Fibroblast of the aortic adventitia (primary cell): ENCODE measurements at places on chromosomes 5 and 9. TPM values are rescaled to one million over a fixed set of nuclear protein-coding genes. Genes with fewer than 3 reads are reported as not detected.

The PCDHB8 gene
- 0.16 and 0.27 TPM in 2 replicates for total RNA-seq

The PCDHA2 gene
- 0.09 and 0.16 TPM in 2 replicates for total RNA-seq

The SCGB3A2 gene
- not detected in 2 replicates for total RNA-seq

The LCN2 gene
- total RNA-seq = not detected in 2 replicates

The BDP1 gene
- total RNA-seq = 27.8 and 90.2 TPM in 2 replicates

The SYNPO gene
- total RNA-seq = 3.9 and 4.6 TPM in 2 replicates

The SIT1 gene
- 0.18 and 1.6 TPM in 2 replicates for total RNA-seq

The PCDHGB3 gene
- total RNA-seq = 7.7 and 9.6 TPM in 2 replicates

The LOX gene
- 65.0 and 193 TPM in 2 replicates for total RNA-seq

The TLX3 gene
- not detected in 2 replicates for total RNA-seq

The IL9 gene
- total RNA-seq = not detected in 2 replicates

The MRPS2 gene
- total RNA-seq = 5.5 and 21.4 TPM in 2 replicates

The PLAC8L1 gene
- total RNA-seq = 0.98 TPM in 1 of 2 replicates, not detected in the other

The TAS2R1 gene
- not detected in 2 replicates for total RNA-seq

The PPIC gene
- total RNA-seq = 53.5 and 57.2 TPM in 2 replicates

The CSF1R gene
- total RNA-seq = under 0.01 and 0.16 TPM in 2 replicates

The CAMK4 gene
- total RNA-seq = 2.9 and 5.4 TPM in 2 replicates

The JAK2 gene
- 13.2 and 19.2 TPM in 2 replicates for total RNA-seq

The ABCA1 gene
- 40.1 and 45.0 TPM in 2 replicates for total RNA-seq

The PARP8 gene
- 8.2 and 20.1 TPM in 2 replicates for total RNA-seq

The ELOVL7 gene
- 0.18 TPM in 1 of 2 replicates, not detected in the other for total RNA-seq

The PTAR1 gene
- total RNA-seq = 34.0 and 119 TPM in 2 replicates

The EDIL3 gene
- 48.1 and 248 TPM in 2 replicates for total RNA-seq

The RANBP17 gene
- total RNA-seq = 10.6 and 15.2 TPM in 2 replicates

The CDKN2B gene
- 16.0 and 35.8 TPM in 2 replicates for total RNA-seq

The RETREG1 gene
- 0.08 and 0.99 TPM in 2 replicates for total RNA-seq

The ZNF454 gene
- total RNA-seq = 0.18 and 3.0 TPM in 2 replicates

The SLCO4C1 gene
- total RNA-seq = 0.09 TPM in 1 of 2 replicates, not detected in the other

The ANKRD33B gene
- total RNA-seq = 8.3 and 11.3 TPM in 2 replicates

The LHFPL2 gene
- 42.8 and 81.2 TPM in 2 replicates for total RNA-seq

The FBP2 gene
- total RNA-seq = not detected in 2 replicates

The FCN2 gene
- not detected in 2 replicates for total RNA-seq

The PCDHGB6 gene
- total RNA-seq = 3.8 and 5.8 TPM in 2 replicates
